IMR-90 (cell line): ENCODE measurements at places on chromosomes 2 and 18.

- DNase-seq = peak; percentile 53
Measured at GRCh38 chr2:200782251-200782650, 29.5 kb upstream of the BZW1 start.

- DNase-seq = no peak
Measured at GRCh38 chr2:135951041-135951583, 34.3 kb downstream of the DARS1 start.

DNA sequence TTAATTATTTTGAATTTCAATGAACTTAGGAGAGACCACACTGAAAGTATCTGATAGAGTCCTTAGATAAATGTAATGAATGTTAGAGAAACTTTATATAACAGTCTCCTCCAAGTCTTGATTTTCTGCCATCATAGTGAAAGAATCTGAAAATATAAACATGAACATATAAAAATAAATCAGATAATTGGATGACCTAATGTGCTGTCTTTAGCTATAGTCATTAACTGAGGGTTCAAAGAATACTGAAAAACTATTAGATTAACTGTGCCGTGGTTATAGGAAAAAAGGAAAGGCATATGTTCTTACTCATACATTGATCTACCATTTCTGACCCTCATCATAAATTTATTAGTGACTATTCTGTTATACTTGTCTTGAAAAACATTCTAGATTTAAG lies 47.0 kb upstream of the SPAG16 start:
- DNase-seq = peak; percentile 52

GRCh38 chr2:26008851-26009566 lies 24.9 kb upstream of the RAB10 start:
- DNase-seq = peak; percentile 79

DNA sequence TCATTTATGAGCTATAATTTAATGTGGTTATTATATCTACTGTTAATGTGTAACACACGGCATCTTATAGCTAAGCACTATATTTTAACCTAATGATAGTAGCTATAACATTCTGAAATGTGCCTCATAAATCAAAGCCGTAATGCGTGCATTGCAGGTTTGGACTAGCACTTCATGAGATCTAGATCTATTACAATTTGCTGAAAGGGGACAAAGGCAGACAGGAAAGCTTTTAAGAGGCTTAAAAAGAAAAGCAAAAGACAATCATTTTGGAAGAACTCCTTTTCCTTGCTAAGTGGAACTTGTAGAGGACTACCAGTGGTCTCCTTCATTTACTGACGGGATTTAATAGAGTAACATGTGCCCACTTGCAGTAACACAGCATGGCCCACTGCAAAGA lies 213.1 kb downstream of the NBAS start:
- DNase-seq = no peak

GRCh38 chr2:239590276-239590675 lies 189.5 kb upstream of the HDAC4 start:
- DNase-seq = no peak

GRCh38 chr18:6374935-6375529 lies 39.7 kb downstream of the L3MBTL4 start:
- no peak for DNase-seq

GRCh38 chr2:85906748-85907147 lies 18.0 kb upstream of the ST3GAL5 start:
- DNase-seq = no peak

GRCh38 chr2:135225781-135226180 lies 173.7 kb downstream of the RAB3GAP1 start:
- DNase-seq = no peak

GRCh38 chr18:45686891-45687611 lies 36.9 kb upstream of the SLC14A1 start:
- no peak for DNase-seq

DNA sequence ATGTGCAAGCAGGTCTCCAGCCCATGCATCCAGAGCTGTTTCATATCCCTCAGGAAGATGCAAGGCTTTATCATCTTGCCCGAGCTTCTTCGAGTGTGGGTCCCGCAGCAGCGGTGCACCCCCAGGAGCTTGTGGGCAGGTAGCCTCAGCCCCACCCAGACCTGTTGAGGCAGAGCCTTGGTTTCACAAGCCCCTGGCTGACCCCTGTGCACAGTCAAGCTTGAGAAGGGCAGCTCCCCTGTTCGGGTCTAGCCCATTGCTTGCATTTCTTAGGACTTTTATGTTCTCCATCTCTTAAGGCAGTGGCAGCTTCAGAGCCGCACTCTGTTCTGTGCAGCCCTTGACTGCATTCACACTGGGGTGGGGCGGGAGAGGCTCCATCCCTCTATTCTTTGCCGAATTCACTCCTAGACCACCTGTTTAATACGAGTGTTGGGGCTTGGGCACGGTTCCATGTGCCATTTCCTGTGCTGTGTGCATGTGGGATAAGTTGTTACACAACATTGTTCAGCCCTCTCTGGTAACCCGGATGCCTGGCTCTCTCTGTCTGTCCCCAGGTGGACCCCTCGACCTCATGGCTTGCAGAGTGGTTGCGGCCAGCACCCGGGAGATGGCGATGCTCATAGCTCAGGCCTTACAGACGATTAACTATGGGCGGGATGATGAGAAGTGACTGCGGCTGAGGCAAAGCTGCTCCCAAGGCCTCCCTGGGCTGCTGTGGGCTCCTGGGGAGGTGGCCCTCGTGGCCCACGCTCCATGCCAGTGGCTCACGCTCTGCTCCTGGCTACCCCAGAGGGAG lies 48.7 kb downstream of the IMPA2 start:
- DNase-seq = no peak

DNA sequence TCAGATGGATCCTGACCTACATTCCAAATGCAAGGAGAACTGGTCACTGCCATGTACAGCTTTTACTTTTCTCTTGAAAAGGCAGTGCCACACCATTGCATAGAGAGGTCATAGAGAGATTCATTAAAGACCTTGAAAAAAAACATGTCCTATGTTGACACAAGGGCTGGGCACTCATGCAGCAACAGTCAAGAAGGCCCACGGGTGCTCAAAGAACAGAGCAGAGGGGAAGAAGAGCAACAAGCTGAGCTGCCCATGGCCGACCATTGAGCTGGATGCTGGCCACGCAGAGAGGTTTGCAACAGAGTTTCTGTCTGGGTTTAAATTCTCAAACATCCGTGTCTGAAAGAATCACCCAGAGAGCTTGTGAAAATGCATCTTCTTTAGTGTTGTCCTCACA lies 99.1 kb downstream of the ADD2 start:
- DNase-seq = no peak

DNA sequence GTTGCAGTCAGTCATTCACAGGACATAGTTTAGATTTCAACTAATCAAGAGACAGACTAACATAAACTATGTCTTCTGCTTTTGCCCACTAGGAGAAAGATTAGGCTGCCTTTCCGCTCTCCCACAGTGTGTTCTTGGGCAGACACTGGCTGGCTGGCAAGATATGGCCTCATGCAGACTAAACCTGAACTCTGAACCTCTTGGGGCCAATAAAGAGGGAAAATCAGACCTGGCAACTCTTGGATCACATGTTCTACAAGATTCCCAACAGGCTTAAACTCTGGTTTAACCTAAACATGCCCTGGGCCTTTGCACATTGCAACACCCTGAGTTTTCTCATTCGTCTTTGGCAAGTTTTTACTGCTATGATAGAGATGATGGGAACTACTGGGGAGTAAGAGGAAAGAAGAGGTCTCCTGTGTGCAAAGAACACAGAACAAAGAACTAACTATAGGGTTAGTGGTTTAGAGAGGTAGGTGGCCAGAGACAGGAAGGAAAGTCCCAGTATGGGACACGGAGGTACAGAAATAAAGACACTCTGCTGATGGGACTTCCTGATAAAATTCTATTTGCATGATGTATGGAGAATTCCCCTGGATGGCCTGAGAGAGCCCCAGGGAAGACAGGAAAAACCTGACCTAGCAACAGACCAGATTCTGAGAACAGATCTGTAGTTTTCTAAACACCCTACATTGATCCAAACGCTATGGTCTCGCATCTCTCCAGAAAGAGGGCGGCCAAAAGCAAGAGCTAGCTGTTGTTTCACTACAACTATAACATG lies 2.0 kb upstream of the ATRAID start:
- peak; percentile 18 for DNase-seq

DNA sequence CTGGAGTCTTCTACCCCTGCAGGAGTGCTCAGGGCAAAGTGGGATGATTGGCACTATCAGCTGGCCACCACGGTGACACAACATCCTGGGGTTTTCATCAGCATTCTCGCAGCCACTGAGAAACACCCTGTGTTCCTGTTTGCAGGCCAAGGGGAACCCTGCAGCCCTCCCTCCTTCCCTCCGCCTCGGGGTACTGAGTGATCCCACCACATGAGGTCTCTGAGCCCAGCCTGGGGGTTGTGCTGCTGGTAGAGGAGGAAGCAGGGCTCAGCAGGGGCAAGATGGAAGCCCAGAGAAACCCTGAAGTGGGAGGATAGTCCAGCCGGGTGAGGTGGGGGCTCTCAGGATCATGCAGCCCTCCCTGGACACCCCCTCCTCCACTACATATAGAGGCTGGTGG lies at the start of gene OXER1:
TSS of gene OXER1 (minus strand) at position 40 of the 400 bp plus-strand sequence. CDS start 73 bp downstream, outside the sequence.
- no peak for DNase-seq

DNA sequence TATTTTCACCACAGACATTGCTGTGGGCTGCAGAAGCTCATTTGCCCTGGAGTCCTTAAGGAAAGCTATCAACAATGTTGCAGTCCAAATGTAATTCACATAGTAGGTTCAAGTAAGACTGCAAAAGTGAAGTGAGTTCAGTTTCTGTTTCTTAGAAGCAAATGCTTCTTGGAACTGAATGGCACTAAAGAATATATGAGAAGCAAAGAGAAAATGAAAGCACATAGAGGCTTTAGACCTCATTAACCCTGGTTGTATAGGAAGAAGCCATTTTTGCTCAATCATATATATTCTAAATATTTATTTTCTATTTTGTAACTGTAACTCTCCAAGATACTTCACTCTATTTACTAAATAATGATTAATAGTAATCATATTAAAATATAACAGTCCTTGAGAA lies 292.0 kb downstream of the ZNF804A start:
- DNase-seq = peak; percentile 3

DNA sequence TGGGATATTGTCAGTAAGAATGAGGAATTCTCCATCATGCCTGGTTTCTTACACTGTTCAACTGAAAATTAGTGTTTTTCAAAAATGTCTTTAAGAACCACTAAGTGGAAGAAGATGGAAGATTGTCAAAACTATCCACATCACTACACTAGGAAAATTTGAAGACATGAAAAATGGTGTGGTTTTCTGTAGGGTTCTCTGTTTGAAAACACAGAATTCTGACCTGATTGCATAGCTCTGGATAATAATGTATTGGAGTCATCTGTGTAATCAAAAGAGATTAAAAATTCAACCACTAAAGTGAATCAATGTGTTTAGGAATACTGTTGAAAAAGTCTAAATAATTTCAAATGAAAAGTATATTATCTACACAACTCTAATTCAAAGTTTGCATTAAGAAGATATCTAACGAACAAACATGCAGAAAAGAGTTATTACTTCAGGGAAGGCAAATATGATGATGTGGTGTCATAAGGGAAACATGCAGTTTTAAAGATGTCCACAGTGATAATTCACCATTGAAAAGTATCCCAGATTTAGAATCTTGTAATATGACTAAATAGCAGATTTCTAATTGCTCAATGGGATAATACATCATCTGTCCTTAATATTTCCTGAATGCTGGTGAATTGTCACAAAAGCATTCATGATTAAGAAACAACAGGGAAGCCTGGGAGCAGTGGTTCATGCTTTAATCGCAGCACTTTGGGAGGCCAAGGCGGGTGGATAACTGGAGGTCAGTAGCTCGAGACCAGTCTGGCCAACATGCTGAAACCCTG lies 116.9 kb downstream of the ERBB4 start:
- peak; percentile 1 for DNase-seq

DNA sequence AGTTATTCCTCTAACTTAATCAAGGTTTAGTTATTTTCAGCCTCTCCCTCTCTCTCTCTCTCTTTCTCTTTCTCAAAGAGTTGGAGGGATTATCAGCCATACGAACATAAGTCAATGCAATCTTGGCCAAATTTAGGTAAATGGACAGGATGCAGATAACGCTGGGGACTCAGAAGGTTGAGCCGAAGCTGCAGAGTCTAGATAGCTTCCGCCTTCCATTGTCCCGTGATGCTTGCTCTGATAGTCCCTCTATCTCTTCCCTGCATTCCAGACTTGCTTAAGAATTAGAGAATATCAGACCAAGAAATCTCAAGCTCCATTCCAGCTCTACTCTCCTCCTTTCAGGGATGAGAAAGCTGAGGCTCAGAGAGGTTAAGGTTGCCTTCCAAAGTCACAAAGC lies 502.8 kb upstream of the TNP1 start:
- DNase-seq = no peak

GRCh38 chr2:240292619-240293525 lies 142.6 kb upstream of the GPC1 start:
- no peak for DNase-seq

DNA sequence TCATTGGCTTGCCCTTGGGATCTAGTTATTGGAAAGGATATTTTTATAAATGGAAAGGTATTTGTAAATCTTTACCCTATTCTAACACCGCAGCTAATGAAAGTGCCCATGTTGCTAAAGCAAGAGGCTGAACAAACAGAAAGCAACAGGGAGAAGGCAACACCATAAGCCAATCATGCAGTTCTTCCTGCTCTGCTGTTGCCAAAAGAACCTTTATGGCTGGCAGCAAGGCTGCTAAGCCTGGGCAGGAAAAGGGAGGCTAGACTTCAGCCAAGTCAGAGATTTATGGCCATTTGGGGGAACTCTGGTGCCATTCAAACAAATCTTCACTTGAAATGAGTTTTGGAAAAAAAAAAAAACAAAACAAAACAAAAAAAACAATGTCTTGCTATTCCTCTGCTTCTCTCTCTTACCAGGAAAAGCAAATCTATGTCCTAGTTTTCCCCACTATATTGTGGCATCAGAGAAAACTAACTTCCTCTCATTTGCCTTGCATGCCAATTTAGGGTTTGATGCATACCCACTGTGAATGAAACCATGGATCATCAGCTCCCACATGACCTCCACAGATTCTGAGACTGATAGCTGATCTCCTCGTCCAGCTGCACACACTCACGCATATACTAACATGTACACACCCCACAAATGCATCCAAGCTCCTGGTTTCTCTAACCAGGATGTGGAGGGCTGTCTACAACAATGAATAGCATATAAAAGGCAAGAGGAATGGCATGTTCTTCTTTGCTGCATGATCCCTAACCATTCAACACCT lies 179.3 kb downstream of the C1D start:
- DNase-seq = no peak

DNA sequence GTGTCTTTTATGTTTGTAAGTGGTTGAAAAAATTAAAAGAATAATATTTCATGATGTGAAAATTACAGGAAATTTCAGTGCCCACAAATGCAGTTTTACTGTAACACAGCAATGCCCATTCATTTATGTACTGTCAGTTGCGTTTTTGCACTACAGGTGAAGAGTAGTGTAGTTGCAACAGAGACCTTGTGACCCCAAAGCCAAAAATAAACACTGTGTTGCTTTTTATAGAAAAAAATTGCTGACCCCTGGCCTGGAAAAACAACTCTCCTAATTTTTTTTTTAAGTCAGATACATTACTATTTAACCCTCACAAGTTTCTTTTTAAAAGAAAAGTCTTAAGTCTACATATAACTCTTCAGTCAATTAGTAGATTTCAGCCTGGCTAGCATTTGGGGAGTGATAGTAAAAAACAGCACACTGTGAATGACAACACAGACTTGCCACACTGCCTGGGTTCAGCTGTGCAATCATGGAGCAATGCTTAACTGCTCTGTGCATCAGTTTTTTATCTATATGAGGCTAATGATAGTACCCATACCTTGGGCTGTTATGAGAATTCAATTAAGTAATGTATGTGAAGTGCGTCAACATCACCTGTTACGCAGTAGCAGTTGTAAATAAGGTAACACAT lies 8.1 kb downstream of the KLHL14 start:
- DNase-seq = no peak
